NCI-H1417 treated with DMSO at 0.1 percent for 48 hours (cell line): ENCODE measurements at places on chromosomes 2 and 18.

- DNase-seq, result no peak
Observed at GRCh38 chr2:48677450-48677849, 59.8 kb downstream of the GTF2A1L start.

DNA sequence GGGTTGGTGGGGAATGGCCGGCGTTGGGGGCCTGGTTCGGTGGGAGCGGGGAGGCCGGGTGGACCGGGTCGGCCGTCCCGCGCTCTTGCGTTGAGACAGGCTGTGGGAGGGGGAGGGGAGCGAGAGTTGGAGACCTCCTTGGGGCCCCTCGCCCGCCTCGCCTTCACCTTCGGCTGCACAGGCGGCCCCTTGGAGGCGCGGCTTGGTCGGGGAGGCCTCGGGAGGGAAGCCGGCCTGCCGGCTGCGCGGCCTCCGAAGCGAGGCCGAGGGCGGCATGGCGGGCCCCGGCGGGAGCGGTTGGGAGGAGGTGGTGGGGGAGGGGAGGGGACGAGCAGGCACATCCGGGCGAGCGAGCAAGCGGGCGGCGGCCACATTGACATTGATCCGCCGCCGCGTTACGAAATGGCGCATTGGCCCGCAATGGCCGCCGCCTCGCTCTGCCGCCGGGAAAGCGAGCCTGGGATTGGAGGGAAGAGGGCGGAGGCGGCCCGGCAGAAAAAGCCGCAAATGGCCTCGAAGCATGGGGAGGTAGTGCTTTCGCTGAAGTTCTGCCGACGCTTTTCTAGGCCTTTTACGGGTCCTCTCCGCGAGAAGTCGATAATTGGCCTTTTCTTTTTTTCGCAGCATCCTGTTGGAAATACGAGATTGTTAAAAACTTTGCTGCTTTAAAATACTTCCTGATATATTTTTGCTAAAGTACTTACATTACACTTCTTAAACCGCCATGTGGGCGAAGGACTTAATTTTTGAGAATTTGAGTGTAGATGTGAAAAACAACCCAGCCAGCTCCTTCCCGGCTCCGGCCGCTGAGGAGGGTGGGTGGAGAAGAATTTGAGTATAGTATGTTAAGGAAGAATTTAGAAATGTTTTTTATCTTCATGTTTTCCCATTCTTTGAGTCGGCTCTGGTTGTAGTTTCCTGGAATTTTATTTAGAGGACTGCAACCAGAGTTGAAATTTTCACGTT, 580 bp downstream of the HNRNPA3 start:
- DNase-seq, result peak; percentile 66

- no peak for DNase-seq
Observed at GRCh38 chr2:5945742-5946141, 253.6 kb downstream of the SOX11 start.

DNA sequence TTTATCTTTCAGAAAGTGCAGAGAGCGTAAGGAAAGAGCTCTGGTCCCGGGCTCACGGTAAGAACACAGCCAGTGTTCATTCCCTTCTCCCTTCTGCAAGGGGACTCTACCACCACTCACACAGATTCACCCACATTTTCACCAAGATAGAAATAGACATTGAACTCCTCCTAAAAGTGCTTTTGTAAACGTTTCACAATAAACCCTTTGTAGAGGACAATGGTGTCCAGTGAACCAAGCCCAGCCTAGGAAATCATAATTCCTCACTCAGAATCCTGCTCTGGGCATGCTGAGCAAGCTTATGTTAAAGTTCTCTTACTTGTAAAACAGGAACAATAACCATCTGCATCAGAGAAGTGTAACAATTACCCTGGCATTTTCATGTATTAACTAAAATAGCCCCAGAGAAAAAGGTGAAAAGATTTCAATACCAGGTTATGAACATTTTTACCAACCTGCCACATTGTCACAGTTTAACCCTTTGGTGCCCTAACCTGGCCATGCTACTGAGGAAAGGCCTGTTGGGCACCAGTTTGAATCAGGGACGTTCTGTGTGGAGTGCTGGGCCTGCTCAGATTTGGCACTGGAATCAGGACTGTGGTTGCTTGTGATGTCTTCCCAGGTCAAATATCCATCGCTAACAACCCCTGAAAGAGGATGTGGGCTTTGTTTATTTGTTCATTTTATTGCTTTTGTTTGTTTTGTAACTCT, 22.5 kb upstream of the NDUFV2 start:
- no peak for DNase-seq

GRCh38 chr2:85776672-85777071, 22.9 kb downstream of the ATOH8 start:
- no peak for DNase-seq

GRCh38 chr2:120659275-120659977, 76.2 kb upstream of the GLI2 start:
- DNase-seq, result no peak

DNA sequence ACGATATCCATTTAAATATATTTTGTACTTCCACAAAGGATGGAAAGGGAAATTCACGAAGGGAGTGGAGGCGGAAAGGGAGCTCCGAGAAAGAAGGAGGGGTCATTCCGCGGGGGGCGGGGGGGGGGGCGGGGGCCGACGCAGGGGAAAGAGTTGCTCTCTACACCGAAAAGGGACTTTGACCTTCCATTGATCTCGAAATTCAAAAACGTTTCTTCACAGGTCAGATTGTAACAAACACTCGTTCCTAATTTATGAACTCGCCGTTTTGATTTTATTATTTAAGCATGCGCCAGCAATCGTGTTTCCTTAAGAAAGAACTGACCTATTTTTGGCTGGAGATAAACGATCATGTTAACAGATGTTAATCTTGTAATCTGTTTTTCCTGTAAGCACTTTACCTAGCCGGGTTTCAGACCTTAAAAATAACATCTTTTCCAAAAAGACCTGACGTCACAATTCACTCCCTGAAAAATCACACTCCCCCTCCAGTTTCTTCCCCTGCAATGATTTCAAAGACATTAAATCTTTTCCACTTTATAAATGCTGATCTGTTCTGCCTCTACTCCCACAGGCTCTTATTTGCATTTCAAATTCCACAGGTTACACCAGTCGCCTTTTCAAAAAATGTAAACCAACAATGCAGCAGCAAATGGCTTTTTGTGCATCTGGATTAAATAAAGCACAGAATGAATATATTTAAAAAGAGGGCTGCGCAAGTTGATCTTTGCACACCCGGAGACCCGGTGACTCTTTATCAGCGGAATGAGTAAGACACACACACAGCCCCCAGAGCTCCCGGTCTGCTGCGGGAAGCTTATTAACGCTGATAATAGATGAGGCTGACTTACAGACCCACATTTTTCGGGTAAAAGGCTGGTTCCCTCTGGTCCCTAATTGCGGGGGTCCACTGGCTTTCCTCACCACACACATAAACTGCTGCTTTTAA, 1.6 kb downstream of the ZNF516 start:
- DNase-seq, result no peak

DNA sequence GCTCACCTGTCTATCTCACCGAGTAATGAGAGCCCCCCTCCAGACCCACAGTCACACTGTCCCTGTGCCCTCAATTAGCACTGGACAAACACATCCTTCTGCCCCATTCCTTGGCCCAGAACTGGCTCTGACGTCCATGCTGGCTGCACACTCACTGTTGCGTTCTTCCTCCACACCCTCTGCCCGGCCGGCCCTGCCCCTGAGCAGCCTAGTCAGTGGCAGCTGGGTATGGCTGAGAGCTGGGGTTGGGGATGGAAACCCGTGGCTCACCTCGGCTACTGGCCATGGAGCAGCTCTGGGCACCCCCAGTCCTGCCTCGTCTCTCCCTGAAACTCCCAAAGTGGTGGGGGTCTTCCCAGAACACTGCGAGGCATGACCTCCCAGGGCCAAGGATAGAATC, 6.5 kb upstream of the UCN start:
- DNase-seq, result no peak

DNA sequence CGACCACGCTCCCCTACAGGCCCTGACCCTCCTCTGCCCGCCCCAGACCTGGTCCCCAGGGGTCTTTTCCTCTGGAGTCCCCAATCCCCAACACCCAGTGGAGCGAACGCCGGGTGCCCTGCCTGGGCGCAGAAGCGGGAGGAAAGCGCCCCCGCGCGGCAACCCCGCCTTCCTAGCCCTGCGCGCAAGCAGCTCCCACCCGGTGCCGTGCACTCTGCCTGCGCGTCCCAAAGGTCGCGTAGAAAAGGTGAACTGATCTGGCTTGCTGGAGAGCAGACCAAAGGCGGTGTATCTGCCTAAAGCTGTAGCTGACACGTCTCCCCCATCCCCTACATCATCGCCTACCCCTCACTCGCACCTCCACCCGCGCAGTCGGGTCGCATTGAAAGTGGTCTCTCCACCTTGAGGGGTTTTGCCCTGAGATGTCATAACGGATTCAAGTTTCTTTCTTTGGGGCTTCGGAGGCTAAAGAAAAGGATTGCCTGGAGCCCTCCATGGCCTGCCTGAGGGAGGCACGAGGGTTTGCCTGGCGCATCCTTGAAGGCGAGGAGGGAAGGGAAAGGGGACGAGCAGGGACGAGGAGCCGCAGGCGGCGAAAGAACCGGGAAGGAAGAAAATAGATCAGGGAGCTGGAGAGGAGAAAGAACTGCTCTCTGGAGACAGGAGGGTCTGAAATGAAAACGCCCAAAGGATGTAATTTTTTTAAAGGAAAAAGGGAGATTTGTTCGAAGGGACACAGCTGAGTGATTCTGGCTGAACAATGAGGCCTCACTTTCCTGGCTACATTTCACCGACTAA, 5.8 kb downstream of the GAD1 start:
- DNase-seq, result no peak

- no peak for DNase-seq
Observed at GRCh38 chr2:197071213-197071612, 144.7 kb upstream of the PGAP1 start.

GRCh38 chr2:26668856-26669750, 23.4 kb upstream of the KCNK3 start:
- no peak for DNase-seq

GRCh38 chr2:235406430-235406829, 87.4 kb upstream of the AGAP1 start:
- no peak for DNase-seq

DNA sequence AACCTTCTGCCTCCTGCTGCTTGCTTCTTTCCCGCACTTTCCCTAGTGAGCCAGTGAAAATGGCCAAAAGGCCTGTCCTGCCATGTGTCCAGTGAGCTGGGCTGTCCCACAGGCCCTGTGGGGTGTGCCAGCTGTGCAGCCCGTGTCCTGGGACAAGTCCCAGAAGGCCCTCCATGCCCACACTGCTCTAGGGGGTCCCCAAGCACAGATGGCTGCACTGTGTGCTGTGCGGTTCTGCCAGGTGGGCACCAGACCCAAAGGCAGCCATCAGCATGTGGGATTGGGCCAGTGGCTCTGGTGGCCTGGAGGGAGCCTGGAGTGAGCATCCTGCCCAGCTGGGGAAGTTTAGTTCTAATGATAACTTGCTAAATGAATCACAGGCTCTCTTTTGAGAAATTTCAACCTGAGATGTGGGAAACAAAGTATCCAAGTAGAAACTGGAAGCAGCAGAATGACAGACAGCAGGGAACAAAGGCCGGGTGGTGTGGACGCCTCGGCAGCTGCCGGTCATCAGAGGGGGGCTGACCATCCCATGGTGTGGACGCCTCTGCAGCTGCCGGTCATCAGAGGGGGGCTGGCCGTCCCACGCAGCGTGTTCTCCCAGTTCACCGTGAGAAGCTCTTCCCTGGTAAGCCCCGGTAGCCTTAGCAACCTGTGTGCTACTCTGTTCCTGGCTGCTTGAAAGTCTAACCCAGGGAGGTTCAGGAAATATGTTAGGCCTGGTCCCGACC, 9.9 kb upstream of the CNDP2 start:
- no peak for DNase-seq

DNA sequence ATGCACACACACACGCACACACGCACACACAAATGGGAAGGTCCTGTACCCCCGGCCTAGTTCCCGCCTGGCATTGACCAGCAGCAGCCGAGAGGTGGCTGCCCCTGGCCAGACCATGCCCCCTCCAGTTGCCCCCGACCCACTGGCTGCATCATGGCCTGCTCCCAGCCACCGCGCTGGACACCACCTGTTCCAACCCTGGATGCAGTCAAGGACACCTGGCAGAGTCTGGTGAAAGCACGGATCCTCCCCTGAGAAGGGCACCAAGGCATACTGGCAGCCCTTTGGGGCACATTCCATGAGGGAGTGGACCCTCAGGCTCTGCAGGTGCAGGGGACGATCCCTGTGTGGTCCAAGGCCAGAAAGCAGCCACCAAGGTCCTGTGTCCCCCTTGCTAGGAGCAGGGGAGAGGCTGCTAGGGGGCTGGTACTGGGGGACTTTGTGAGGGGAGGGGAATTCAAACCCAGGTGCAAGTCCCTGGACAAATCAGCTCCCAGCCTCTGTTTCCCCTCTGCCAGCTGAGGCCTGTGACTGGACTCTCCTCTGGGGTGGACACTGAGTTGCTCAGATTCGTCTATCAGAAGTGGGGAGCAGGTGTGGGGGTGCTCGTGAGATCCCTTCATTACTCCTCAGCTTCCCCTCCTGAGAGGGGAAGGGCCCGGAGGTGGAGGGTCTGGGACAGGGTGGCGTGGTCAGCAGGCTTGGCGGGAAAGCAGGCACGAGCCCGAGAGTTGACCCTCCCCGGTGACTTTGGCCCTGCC, 3.5 kb downstream of the ESPNL start:
- DNase-seq, result no peak

DNA sequence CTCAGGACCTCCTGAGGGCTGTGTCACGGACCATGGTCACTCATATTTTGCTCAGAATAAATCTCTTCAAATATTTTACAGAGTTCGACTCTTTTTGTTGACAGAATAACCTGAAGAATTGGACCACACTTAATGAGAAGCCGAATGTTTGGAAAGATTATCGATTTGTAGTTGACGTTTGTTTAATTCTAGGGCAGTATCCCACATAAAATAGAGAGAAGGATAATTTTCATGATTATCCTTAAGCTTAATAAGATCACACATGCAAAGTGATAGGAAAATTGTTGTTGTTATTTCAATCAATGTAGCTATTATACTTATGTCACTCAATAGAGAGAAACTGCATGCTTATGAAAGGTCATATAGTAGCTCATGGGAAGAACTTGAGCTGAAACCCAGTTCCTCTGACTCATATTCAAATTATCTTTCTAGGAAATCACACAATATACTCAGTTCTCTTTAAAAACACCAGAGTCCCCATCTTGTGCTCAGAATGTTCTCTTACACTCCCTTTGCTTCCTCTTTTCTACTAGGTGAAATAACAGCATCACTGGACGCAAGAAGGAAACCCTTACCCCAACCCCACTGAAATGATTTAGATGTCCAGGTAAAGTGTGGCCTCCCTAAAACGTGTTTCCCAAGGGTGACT, 982.1 kb downstream of the TSN start:
- DNase-seq, result no peak

DNA sequence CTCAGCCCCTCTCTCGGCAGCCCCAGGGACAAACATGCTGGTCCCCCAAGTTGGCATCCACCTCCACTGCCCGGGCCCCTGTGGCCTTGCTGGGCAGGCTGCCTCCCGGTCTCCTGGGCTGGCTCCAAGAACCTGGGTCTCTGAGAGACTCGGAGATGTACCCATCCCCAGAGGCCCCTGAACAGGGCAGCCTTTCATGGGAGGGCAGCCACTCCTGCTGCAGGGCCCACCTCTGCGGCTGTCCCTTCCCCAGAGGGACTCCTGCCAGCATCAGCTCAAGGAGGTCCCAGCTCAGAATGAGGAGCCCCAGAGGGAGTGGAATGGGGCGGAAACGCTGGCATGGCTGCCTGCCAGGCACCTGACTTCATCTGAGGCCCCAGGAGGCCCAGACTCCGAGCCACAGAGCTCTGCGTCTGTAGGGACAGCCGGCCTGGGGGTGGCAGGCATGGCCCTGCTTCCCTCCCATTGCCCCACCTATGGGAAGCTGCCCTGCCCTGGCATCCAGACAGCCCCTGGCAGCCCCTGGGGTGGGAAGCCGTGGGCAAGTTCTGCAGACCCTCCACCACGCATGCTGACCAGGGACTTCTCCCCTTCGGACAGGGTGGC, 857 bp upstream of the CROCC2 start:
- no peak for DNase-seq
